ENCODE measurements at places on chromosomes 12 and 14. TPM values are rescaled to one million over a fixed set of nuclear protein-coding genes. Genes with fewer than 3 reads are reported as not detected.

Gene ERBB3
- 1.7 TPM for polyA plus RNA-seq

Gene LRRK2
- not detected for polyA plus RNA-seq

Gene CRIP1
- polyA plus RNA-seq = 342 TPM

Gene ATP6V1D
- 42.3 TPM for polyA plus RNA-seq

Gene VDR
- not detected for polyA plus RNA-seq

Gene PPP4R4
- polyA plus RNA-seq = 0.07 TPM

Gene NUAK1
- not detected for polyA plus RNA-seq

Gene L2HGDH
- polyA plus RNA-seq = 2.8 TPM

Gene BCL11B
- polyA plus RNA-seq = 12.1 TPM

Gene CFAP251
- polyA plus RNA-seq = 0.06 TPM

Gene TPPP2
- polyA plus RNA-seq = not detected

Gene AICDA
- polyA plus RNA-seq = not detected

Gene LRRIQ1
- not detected for polyA plus RNA-seq

Data from naive thymus-derived CD8-positive, alpha-beta T cell (primary cell).